Nasal cavity respiratory epithelium epithelial cell of viscerocranial mucosa (primary cell): ENCODE measurements at places on chromosomes 5 and 9. TPM values are rescaled to one million over a fixed set of nuclear protein-coding genes. Genes with fewer than 3 reads are reported as not detected.

ZDHHC12 gene
- 33.8 and 47.3 TPM in 2 replicates for total RNA-seq

ENTPD8 gene
- total RNA-seq: 0.36 TPM in 1 of 2 replicates, not detected in the other

NFIB gene
- total RNA-seq: 17.8 and 28.8 TPM in 2 replicates

EGFLAM gene
- total RNA-seq: 0.93 TPM in 1 of 2 replicates, not detected in the other

CA9 gene
- 0.68 and 7.5 TPM in 2 replicates for total RNA-seq

SPATA6L gene
- total RNA-seq: 2.7 and 3.3 TPM in 2 replicates

OSTF1 gene
- 68.4 and 71.4 TPM in 2 replicates for total RNA-seq

TSSK1B gene
- total RNA-seq: under 0.01 and 1.1 TPM in 2 replicates

CAMK2A gene
- total RNA-seq: 0.34 and 1.00 TPM in 2 replicates

CBY3 gene
- total RNA-seq: 0.34 TPM in 1 of 2 replicates, not detected in the other

DOLK gene
- total RNA-seq: 20.8 and 21.0 TPM in 2 replicates

CEL gene
- 0.34 and 5.8 TPM in 2 replicates for total RNA-seq

LRRC19 gene
- not detected in 2 replicates for total RNA-seq

REEP5 gene
- 33.5 and 49.7 TPM in 2 replicates for total RNA-seq

RNF180 gene
- total RNA-seq: 2.7 and 6.8 TPM in 2 replicates

NTRK2 gene
- under 0.01 and 0.07 TPM in 2 replicates for total RNA-seq

SOHLH1 gene
- not detected in 2 replicates for total RNA-seq

NR6A1 gene
- total RNA-seq: 2.1 and 5.2 TPM in 2 replicates
